ENCODE measurements at places on chromosomes 12 and 14.

DNA sequence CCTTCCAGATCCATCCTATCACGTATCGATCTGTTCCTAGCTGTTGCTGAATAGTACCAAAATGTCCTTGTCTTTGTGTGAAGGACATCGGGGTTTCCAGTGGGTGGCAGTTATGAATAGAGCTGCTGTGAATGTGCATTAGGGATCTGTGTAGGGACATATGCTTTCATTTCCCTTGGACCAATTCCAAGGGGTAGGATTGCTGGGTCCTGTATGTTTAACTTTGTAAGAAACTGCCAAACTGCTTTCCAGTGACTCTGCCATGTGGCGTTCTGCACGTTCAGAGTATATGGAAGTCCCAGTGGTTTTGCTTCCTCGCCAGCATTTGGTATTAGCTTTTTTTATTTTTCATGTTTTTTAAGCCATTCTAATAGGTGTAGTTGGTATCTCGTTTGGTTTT is 28.6 kb downstream of the PACS2 start:
- DNase-seq = no peak

DNA sequence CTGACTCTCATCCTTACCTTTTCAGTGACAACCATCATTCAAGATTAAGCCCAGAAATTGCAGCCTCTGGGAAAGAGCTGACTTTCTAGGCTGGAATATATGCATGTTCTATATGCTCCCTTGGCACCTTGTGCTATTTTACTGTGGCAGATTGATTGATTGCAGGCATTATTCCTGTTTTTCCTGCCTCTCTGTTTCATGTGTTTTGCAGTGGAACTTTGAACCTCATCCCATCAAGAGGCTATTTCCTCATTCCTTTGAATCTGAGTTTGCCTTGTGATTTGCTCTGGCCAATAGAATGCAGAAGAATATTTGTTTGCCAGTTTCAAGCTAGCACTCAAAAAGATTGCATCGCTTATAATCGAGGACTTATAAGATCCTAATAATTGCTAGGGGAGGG is 174.8 kb upstream of the DCN start:
- no peak for DNase-seq

DNA sequence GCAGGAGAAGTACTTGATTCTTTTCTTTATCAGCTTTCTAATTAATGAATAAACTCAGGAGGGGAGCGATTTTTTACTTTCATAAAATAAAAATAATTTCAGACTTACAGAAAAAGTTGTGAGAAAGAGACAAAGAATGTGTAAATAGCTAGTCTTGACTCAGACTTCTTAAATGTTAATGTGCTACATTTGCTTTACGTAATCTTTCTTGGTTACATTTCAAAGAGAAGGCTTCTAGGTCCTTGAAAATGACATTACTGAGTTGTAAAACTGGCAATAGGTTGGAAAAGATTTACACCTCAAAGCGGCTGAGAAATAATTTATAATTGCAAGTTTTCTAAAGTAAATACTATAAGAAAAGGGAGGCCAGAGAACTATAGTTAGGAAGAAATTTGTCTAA is 28.6 kb downstream of the GABARAPL1 start:
- no peak for DNase-seq

DNA sequence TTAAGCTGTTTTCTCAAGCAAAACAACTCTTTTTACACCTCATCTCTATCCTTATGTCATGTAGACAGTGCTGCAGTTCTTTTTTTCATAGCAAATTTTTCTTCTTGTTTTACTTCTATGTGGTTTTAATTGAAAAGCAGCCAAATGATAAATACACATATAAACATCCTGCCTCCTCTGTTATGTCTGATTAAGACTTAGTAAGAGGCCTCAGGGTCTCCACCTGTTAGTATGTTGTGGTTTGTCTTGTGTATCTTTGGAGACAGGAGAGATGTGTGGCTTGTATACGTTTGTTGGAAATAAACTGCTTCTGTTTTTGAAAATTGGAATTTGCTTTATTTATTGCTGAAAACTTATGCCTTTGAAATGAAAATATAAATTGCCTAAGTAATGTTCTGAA is 32.0 kb downstream of the PEX5 start:
- peak; percentile 24 for DNase-seq

DNA sequence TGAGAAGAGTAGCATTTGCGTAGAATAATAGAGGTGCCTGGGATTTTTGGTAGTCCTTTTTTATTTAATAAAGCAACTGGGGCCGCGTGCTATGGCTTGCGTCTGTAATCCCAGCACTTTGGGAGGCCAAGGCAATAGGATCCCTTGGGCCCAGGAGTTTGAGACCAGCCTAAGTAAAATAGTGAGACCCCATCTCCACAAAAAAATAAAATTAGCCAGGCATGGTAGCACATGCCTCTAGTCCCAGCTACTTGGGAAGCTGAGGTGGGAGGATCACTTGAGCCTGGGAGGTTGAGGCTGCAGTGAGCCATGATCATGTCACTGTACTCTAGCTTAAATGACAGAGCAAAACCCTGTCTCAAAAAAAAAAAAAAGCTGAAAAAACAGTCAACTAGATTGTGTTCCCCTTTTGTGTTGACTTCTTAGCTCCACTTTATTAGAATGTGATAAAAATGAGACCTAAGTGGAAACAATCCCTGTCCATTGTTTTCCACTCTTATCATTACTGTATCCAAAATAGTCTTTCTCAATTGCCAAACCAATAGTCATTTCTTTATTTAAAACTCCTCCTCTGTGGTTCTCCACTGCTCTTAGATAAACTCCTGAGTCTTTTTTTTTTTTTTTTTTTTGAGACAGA is 7.4 kb downstream of the PRKCH start:
- DNase-seq = no peak

DNA sequence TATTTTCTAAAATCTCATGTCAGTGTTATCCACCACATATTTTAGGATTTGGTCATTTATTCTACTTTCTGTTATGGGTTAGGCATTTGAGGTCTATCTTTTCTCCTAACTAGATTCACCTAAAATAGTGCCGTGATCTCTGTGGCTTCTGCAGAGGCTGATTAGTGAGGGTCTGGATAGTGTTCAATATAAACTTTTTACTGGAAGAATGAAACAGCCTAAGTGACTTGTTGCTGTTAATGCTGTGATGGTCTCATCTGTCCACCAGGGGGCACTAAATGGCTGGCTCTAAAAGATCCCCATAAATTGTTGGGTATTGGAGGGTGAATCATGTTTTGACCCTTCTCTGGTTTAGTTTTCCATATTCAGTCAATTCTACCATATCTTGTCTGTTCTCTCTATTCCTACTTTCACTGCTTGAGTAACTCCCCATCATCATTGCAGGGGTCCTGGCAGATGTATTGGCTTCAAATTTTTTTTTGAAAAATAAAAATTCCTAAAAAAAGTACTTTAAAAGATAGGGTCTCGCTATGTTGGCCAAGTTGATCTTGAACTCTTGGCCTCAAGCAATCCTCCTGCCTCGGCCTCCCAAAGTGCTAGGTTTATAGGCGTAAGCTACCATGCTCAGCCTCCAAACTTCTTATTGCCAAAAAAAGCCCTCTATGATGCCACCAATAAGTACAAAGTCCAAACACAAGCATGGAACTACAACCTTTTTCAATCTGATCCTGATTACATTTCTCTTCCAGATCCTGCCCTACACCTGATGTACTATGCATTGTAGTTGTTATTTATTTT is 6.9 kb downstream of the PABPN1 start:
- peak; percentile 10 for DNase-seq

DNA sequence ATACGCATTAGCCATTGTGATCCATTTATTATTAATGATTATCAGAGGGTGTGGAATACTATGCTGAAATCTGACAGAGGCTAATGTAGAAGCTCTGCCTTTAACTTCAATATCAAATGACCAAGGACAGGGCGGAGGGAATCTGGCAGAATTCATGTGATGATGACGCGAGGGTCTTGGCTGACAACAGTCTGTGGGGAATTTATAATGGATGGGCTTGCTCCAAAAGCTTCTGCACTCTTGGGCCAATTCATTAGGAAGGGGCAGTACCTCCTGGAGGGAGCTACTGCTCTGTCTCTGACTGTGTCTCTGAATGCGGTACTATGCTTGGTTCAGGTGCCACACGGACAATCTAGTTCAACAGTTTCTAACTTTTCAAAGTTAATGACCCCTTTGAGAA is 46.2 kb downstream of the GALNT8 start:
- DNase-seq = no peak

- no peak for DNase-seq
Observed at GRCh38 chr14:44804391-44804790, 157.4 kb downstream of the KLHL28 start.

DNA sequence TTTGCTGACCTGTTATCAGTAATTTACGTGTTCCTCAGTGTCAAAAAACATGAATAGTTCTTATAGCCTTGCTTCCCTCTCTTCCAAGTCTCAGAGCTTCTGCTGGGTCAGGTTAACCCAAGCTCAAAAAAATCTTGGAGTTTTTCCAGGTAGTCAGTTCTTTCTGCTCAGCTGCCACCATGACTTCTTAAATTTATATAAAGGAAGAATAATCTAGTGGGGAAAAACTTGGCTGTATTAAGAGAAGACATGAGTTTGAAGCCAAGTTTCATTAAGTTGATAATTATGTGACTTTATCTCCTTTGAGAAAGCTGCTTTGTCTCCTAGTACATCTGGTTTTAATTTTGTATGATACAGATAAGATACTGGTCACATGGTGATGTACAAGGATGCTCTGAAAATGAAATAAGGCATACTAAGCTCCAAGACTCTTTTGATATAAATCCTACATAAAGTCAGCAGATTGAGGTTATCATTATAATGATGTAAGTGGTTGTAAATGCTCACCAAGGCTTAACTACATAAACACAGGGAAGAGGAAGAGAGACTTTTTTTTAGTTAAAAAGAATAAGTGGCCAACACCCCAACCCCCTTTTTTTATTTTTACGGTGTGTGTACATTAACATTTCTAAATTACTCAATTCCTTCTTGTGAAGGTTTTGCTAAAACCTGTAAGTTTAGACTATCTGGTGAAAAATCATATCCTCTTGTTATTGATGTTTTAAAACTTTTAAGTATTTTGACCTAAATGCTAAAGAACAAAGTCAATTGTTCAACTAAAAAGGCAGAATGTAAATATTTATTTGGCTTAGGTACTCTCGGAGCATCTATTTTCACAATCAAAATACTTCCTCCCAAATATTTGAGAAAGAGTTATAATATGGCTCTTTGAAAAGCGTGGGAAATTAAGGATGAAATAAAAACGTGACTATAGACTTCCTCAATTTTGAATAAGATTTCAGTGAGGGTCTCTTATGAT is 84.1 kb upstream of the SLC38A2 start:
- no peak for DNase-seq

DNA sequence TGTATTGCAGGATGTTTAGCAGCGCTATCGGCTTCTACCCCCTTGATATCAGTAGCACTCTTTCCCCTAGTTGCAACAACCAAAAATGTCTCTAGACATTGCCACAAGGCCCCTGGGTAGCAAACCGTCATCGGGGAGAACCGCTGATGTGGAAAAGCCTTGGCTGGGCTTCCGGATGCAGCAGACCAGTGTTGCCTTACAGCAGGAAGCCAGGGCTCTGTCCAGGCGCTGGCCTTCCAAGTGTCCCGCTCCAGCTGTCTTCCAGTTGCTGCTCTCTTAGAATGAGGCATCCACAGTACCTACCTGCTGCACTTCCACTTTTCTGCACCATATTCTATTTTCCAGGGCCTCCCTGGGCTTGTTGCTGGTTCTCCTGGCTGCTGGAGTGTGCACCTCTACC is 22.6 kb upstream of the SLC10A1 start:
- DNase-seq = no peak

GRCh38 chr14:31026077-31026449 is at the start of gene STRN3:
Gene STRN3 (minus strand): TSS chr14:31026379. CDS start chr14:31026185, 194 bp downstream.
- no peak for DNase-seq

Data from epithelial cell of prostate (primary cell).